ENCODE measurements at places on chromosomes 4 and X.

DNA sequence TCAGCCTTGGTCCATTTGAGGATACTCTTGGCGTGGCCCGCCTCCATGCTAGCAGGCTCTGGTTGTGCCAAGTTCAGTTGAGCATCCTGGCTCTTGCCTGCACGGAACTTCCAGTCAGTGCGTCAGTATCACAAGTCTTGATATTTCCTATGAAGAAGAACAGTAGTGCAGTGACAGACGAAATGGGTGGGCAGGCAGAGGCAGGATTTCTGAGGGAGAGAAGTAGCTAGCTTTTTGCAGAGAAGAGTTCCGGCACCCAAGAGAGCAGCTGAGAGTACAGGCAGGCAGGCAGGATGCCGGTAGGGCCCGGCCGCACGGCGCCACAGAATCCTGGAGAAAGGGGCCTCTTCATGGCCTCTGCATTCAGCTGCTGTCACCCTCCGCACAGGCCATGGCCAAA, 56.1 kb upstream of the MSANTD1 start:
- DNase-seq, result no peak

DNA sequence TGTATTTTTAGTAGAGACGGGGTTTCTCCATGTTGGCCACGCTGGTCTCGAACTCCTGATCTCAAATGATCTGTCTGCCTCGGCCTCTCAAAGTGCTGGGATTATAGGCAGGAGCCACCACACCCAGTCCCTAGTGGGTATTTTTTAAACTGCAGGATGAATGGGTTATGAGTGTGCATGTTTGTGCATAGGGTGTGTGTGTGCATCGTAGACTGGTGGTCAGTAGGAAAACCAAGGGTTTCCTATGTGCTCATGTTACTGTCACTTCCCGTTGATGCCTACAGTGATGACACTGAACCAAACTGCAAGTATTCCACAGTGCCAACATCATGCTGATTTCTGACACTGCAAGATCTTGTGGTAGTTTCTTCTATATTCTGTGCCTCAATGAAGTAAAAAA, 41.1 kb downstream of the DDIT4L start:
- no peak for DNase-seq

DNA sequence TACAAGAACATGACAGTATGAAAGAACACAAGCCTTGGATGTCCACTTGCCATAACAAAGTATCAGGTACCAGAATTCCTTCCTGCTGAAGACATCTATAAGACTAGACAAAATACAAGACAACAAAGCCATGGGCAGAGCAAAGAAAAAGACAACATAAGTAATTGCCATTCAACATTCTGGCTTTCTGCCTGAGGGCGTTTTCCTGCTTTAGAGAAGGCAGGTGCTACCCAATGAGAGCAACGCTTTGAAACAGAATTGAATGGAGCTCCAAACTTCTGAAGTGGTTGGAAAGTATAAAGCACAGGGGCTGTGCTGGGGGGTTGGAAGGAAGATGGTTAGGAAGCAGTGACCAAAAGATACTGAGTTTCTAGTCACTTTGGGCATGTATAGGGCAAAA, 30.1 kb downstream of the PDE5A start:
- DNase-seq, result no peak

- DNase-seq, result no peak
Observed at GRCh38 chr4:110108960-110109359, 89.5 kb downstream of the ELOVL6 start.

- no peak for DNase-seq
Observed at GRCh38 chrX:69522052-69522451, 17.9 kb downstream of the NALF2 start.

DNA sequence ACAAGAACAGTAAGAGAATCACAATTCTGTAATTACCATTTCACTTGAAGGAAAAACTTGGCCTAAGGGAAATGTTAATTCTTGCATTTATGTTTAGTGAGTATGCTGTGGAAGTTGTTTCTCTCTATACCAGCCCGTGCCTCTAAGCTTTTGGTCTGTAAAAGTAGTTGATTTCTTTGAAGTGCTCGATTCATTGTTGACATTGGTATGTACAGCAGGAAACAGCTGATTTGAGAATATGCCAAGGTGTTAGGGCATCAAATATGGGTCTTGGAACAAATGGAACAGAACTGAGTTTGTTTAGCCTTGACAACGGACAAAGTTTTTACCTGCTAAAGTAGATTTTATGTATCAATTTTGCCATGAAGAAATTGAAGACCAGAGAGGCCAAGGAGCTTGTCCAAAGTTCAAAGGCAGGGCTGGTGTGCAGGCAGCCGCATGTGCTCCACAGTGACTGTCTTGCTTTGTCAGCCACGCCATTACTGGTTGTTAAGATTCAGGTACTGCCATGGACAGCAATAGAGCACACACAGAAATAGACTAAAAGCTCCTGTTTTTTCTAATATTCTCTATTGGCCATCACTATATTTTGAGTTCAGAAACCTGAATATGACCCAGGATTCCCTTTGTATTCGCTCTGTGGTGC, 75.5 kb upstream of the TLR3 start:
- no peak for DNase-seq

DNA sequence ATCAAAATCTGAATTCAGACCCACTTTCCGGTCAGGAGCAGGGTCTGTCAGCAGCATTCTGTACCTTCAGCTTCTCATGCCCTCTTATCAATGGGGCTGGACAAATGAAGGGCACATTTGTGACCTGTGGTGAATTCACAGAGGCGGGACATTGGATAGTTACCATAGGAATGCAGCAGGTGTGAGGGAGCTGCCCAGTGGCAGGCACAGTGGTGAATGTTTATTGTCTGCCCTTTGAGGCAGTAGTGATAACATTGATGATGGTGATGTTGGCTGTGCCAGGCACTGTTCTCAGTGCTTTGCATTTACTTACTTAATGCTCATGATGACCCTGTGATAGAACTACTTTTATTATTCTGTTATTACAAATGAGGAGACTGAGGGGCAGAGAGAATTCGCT, 101.2 kb upstream of the KIT start:
- DNase-seq, result no peak

- no peak for DNase-seq
Observed at GRCh38 chrX:18210470-18210869, 10.2 kb downstream of the BEND2 start.

- DNase-seq, result no peak
Observed at GRCh38 chrX:118345045-118345463, 852 bp upstream of the WDR44 start.

DNA sequence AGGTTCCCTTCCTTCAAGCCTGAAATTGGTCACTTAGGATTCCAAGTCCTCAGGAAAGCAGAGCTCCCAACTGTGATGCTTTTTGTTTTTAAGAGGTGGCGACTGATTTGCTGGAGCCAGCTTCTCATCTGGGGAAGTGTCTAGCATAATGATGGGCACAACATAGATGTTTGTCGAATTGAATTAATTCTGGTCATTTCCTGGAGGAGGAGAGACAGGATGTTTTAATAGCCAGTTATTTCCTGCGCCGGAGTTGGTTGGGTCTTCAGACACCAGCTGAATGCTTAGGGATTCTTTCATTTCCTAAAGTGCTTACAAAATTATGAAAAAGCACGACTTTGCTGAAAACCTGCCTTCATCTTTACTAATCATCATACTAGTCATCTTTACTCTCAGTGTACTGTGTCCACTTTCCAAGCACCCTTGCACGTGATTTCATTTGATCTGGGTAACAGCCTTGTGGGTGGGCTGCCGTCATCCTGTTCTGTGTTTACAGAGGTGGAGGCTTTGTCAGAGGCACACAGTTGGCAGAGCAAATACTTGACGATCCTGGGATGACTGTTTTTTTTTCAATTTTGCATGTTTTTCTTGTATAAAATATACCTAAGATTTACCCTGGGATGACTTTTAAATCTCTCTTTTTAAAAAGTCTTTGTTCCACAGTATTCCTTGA, 49.5 kb downstream of the RGS12 start:
- no peak for DNase-seq

DNA sequence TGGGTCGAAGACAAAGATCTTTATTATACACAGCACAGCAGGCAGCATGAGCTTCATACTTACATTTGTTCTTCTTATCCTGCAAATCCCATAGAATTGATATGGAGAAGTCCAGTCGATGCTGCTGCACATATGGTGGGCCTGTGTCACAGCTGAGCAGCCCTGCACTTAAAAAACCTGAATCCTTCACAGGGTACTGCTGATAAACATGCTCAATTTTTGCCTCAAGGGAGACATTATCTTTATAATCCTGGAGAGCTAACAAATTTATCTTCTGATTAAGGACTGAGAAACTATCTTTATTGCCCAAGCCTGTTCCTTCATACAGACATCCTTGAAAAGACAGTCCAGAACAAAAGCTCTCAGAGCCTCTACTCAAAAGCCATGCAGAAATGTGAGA, 434.4 kb upstream of the FAM47C start:
- no peak for DNase-seq

- DNase-seq, result no peak
Observed at GRCh38 chrX:22325096-22325495, 52.4 kb downstream of the CBLL2 start.

DNA sequence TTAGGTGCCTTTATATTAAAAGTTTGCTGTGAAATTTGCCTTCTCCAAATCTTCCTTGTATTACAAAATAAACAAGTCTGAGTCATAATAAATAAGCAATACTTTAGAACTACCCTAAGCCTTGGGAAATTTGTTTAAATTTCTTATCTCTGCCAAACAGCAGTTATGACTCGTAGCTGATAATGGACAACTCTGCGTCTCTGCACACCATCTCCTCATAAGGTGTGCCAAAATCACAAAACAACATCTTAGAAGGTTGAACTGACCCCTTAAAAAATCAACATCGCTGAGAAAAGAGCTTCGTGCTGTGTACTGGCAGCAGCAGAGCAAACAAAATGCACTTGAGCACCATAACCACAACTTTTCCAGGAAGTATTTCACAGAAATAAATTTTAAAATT, 22.0 kb downstream of the OR13H1 start:
- DNase-seq, result no peak

DNA sequence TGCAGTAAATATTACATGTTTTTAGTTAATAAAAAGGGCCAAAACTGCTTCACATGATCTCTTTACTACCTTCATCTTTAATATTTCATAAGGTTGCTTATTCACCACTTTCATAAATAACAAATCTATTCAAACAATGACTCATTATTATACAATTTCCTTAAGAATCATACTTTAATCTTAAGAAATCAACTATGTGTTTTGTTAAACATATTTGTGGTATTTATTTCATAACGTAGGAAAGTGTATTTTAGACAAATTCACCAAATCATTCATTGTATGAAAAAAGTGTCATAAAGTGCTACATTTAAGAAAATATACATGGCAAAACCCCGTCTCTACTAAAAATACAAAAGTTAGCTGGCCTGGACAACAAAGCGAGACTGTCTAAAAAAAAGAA, 150.5 kb upstream of the RXFP1 start:
- DNase-seq, result no peak

DNA sequence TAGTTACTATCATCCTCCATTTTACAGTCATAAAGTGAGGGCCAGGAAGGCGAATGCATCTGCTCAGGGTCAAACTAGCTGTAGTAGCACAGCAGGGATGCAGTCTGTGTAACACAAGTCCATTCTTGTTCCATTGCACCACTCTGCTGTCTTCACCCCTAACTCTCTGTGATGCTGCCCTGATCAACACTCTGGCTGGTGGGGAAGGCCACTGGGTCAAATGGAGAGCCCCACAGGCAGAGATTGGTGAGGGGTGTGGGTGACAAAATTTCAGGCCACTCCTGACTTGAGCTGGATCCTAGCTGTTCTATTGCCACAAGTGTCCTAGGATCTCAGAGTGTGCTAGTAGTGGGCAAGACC, 136.5 kb downstream of the PJA1 start:
- no peak for DNase-seq

DNA sequence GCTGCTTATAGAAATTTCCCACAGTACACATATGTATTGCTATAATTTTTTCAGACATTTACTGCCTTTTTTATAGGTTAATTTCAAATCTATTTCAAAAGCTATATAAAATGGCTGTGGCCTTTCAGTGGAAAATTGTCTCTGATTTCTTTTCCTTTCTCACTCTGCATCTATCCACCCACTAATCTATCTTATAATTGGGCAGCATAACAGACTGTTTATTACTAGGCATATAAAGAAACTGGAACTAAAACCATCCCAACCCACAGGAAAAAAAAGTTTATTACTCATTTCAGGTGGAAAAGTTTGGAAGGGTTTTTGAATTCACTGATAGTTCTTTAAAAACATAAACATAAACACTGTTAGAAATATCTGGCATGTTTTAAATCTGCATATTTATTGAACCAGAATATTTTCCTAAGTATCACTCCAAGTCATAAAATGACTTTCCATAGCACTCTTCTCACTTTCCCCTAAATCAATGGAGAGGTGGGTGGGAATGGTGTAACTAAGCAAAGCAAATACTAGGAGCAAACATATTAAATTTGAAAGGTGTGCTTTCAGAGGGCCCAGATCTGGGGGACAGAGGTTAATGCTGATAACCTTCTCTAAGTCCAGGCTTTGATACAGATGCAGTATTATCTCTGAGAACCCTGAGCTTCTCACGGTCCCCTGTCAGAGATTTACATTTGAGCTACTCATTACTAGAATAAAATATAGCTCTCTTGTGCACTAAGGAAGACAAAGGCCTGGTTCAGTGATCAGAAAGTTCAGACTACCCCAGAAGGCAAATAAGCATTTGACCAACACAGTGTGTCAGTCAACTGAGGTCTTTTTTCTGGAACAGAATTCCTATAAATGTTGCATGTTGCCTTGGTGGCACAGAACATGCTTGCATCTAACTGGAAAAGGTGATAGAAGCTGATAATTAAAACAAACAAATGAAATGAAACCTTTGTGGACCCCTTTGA, 328.3 kb downstream of the UNC5C start:
- no peak for DNase-seq

GRCh38 chrX:118780911-118781310, 42.7 kb upstream of the ZCCHC12 start:
- no peak for DNase-seq

- no peak for DNase-seq
Observed at GRCh38 chr4:2434420-2434819, 15.7 kb downstream of the CFAP99 start.

DNA sequence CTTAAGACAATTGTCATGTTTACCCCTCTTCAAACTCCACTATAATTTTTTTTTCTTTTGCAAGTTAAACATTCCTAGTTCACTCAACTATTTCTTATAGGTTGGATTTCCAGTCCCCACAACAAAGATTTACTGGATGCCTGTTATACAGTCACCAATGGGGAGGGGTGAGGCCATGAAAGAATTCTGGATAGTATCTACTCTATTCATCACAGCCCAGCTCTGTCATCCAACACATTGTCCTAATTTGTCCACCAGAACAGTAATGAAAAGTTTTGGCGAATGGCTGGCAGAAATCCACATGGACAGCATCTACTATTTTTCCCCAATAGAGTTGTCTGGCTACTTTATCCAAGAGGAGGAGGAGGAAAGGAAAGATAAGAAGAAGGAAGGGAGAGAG, 192.7 kb upstream of the S100G start:
- no peak for DNase-seq

GRCh38 chrX:48045410-48046311, 25.8 kb downstream of the ZNF630 start:
- DNase-seq, result no peak

DNA sequence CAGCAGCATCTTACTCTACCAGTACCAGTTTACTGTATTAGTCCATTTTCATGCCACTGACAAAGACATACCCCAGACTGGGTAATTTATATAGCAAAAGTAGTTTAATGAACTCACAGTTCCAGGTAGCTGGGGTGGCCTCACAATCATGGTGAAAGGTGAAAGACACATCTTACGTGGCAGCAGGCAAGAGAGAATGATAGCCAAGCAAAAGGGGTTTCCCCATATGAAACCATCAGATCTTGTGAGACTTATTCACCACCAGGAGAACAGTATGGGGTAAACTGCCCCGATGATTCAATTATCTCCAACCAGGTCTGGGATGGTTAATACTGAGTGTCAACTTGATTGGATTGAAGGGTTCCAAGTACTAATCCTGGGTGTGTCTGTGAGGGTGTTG, 69.3 kb downstream of the YIPF6 start:
- DNase-seq, result no peak

Measured in CD4-positive, alpha-beta T cell treated with Interleukin-17A for 4 hours (primary cell).